EH (cell line): ENCODE measurements at places on chromosomes 1 and 21.

DNA sequence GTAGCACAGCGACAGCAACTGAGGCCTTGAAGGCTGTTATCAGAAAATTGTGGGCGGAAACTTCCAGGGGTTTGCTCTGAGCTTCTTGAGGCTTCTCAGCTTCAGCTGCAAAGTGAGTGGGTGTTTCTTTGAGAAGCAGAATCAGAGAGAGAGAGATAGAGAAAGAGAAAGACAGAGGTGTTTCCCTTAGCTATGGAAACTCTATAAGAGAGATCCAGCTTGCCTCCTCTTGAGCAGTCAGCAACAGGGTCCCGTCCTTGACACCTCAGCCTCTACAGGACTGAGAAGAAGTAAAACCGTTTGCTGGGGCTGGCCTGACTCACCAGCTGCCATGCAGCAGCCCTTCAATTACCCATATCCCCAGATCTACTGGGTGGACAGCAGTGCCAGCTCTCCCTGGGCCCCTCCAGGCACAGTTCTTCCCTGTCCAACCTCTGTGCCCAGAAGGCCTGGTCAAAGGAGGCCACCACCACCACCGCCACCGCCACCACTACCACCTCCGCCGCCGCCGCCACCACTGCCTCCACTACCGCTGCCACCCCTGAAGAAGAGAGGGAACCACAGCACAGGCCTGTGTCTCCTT lies at the start of gene FASLG:
TSS of gene FASLG (plus strand) at position 233 of the 583 bp plus-strand sequence. CDS start at position 332, 99 bp downstream.
- DNase-seq, result no peak

DNA sequence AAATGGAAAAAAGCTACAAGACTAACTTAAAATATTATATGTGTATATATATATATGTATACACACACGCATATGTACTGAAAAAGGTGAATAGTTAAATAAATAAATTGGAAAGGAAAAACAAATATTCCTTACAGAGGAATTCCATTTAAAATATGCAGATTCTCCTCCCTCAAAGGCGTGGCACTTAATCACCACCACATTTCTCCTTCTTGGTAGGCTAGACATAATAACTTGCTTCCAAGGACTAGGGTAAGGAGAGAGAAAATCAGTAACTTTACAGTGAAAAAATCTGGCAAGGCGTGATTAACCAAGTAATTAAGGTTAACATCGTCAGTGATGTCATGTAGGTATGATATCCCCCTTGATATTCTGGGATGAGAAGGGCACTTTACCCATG lies 84.0 kb upstream of the USP25 start:
- DNase-seq, result no peak

DNA sequence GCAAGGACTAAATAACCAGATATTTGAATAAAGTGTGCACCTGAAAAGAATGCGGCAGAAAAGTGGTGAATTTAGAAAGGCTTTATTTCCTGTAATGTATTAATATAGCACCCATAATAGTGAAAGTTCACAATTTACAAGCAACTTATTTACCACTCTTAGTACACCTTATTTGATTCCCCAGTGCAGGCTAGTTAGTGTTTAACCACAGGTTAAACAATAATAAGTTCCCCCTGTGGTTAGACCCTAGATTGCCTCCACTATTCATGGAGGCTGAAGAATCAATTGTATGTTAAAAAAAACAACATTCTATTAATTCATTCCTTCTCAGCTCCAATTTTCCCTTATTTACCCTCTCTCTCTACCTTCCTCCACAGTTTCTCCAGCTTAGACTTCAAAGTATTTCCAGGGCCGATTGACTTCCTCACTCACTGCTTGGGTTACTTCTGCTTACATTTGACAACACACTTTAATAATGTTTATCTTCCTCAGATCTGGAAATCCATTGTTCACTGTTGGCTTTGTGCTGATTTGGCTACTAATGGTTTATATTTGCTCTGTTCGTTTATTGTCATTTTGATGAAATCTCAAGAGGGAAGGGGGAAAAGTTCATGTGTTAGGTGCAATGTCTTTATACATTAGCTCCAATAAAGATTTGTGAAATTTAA lies 796.3 kb downstream of the BRINP3 start:
- no peak for DNase-seq

GRCh38 chr21:34553151-34553952 lies 41.3 kb upstream of the KCNE1 start:
- peak; percentile 92 for DNase-seq

DNA sequence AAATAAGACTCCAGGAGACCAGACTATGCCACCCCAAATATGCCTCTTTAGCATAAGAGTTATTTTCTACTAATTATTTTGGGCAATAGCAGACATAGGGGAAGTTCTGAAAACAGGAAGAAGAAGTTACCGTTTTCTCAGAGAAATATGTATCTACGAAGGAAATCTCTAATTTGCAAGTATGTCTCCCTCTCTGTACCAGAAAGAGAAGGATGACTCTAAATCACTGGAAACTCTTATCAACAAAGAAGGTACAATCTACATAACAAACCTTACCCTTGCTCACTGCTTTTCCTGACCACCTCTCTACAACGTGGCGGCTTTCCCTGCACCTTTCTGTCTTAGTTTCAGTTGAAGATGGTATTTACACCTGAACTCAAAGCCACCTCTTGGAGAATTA lies 49.0 kb downstream of the OMA1 start:
- no peak for DNase-seq

DNA sequence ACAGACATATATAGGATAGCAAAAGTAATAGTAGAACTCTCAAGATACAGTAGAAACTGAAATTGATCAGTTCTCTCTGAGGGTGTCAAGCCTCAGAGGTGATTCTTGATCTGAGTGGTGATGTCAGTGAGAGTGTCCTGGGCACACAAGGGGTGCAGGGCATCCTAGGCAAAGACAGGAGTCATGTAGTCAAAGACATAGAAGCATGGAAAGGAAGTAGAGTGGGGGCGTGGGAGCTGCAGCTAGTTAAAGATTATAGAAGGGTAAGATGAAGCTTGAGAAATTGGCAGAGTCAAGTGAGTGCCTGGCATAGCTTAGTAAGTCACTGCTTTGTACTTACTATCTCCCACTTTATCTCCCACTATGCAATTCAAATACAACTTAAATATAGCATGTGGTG lies 22.8 kb downstream of the CDC7 start:
- DNase-seq, result peak; percentile 25

- DNase-seq, result peak; percentile 81
These were observed 730 bp downstream of the SLC16A4 start for GRCh38 chr1:110390096-110390495.

DNA sequence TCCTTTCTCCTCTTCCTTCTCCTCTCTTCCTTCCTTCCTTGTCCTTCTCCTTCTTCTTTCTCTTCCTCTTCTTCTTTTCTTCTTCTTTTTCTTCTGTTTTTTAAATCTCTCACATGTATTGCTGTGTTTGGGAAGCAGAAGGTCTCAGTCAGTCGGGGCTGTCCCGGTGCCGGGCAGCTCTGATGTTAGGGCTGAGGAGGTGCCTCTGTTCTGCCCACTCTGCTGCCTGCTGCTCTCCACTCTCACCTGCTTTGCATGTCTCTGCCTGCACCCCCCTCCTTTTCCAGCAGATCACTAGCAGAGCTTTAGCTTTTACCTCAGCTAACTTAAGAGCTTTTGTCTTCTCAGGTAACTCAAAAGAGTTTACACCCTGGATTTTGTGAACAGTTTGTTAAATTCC lies 276.6 kb downstream of the CHRM3 start:
- no peak for DNase-seq

- DNase-seq, result no peak
These were observed 48.3 kb upstream of the DPH5 start for GRCh38 chr1:101073836-101074235.

- peak; percentile 52 for DNase-seq
These were observed 323.3 kb downstream of the RPS6KC1 start for GRCh38 chr1:213374369-213374768.

DNA sequence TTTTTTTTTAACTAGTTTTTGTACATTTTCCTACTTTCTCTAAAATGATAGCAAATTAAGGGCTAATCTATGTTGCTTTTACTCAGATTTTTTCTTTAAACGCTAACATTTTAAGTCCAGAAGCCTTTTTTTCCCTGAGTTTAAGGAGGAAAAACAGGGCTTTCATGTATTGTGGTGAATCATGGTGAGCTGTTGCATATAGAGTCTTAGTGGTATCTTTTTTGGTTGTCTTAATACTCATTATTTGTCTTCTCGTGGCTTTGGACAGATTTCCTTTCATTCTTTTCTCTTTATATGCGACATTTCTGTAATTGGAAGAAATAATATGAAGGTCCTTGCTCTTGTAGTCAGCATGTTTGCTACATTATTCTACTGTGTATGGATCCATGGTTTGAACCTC lies 1015.6 kb downstream of the PLA2G4A start:
- DNase-seq, result no peak

DNA sequence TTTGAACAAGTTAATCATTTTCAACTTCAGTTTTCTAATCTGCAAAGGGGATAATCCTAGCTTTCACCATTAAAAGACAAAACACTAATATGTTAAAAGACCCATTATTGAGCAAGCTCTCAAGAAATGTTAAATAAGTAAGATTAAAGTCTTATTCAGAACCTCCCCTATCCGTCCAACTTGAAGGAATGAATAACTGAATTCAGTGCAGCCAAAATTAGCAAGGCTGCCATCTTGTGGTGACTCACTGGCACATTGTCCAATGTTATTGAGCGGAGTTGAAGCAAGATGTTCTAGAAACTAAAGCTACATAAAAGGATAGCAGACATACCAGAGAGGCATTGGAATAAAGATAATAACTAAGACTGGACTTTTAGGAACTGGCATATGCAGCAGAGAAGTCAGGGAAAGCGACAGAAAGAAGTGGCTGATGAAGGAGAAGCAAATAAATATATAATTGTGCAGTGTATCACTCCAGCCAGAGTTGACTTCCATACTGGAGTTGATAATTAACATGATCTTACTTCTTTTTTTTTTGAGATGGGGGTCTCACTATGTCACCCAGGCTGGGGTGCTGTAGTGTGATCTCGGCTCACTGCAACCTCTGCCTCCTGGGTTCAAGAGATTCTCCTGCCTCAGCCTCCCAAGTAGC lies 8.2 kb upstream of the CAP1 start:
- DNase-seq, result peak; percentile 71

- peak; percentile 90 for DNase-seq
These were observed 29.8 kb downstream of the SHISAL2A start for GRCh38 chr1:52662645-52663313.

DNA sequence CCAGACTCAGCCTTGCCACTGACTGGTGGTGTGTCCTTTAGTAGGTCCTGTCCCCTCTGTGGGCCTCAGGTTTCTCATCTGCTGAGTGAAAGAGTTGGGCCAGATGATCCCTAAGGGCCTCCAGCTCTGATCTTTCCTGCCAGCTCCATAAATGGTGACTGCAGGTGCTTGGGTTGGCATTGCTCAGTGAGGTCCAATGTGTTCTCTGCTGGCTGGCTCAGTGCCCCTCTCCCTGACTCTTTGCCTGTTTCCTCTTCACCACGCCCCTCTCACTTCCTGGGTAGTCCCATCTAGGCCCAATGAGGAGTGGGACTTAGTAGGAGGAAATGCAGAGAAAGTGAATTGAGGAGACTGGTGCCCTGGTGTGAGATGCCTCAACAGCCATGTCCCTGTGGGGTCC lies 36.6 kb downstream of the UBE2T start:
- no peak for DNase-seq

- DNase-seq, result no peak
These were observed 11.5 kb upstream of the ZNF362 start for GRCh38 chr1:33244809-33245186.

DNA sequence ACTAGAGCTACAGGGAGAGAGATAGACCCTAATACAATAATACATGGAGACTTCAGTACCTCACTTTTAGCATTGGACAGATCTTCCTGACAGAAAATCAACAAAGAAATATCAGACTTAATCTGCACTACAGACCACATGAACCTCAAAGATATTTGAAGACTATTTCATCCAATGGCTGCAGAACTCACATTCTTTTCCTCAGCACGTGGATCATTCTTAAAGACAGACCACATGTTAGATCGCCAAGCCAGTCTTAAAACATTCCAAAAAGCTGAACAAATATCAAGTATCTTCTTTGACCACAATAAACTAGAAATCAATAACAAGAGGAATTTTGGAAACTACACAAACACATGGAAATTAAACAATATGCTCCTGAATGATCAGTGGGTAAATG lies 576.0 kb downstream of the KIF26B start:
- no peak for DNase-seq

- peak; percentile 77 for DNase-seq
These were observed at the start of gene CAMK2N1 for GRCh38 chr1:20485527-20486456. Gene CAMK2N1 (minus strand): TSS chr1:20486210. CDS start chr1:20485379, 831 bp downstream.

- no peak for DNase-seq
These were observed 62.5 kb downstream of the IL23R start for GRCh38 chr1:67228791-67229190.

DNA sequence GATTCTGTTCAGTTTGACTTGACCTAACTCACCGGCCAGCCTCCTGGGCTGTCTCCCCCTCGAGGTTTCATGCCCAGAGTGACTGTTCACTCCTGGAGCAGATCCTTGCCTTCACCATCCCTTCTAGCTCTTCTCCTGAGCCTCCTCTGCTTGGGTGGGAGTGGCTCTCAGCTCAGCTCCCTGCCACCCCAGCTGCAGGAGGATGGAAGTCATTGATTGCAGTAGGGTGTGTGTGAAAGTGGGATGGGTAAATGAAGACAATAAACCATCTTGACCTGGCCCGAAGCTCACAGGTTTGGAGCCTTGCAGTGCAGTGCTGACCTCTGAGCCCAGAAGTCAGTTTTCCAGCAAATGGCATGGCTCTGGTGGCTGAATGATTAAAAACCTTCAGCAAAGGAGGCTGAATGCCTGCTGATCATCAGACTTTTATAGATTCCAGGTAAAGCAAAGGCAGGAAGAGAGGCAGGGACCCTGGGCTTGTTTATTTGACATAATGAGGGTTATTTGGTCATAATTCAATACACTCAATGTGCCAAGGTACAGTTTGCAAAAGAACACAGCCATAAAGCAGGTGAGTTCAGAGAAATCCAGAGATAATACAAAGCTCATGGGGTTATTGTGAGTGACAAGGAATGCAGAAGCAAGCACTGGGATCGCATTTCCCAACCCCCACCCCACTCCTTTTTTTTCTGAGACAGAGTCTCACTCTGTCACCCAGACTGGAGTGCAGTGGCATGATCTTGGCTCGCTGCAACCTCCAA lies 17.5 kb upstream of the TFF3 start:
- DNase-seq, result no peak

- DNase-seq, result peak; percentile 70
These were observed 42.5 kb upstream of the DISC1 start for GRCh38 chr1:231584117-231584516.

GRCh38 chr1:56509713-56510641 lies 69.4 kb downstream of the PLPP3 start:
- no peak for DNase-seq

- peak; percentile 43 for DNase-seq
These were observed 15.5 kb upstream of the USP24 start for GRCh38 chr1:55230659-55231058.

- DNase-seq, result no peak
These were observed 1.2 kb upstream of the DR1 start for GRCh38 chr1:93344484-93344883.
